ENCODE measurements at places on chromosomes 2 and 18. TPM values are rescaled to one million over a fixed set of nuclear protein-coding genes. Genes with fewer than 3 reads are reported as not detected.

GRCh38 chr2:241177526-241178334 is 10.7 kb upstream of the ANO7 start:
- DNase-seq: peak; percentile 72

- no peak for DNase-seq
Observed at GRCh38 chr2:202780514-202781021, 91.0 kb downstream of the ICA1L start.

The HOXD3 gene
- not detected for total RNA-seq

- DNase-seq: no peak
Observed at GRCh38 chr18:34023471-34023870, 201.2 kb downstream of the NOL4 start.

DNA sequence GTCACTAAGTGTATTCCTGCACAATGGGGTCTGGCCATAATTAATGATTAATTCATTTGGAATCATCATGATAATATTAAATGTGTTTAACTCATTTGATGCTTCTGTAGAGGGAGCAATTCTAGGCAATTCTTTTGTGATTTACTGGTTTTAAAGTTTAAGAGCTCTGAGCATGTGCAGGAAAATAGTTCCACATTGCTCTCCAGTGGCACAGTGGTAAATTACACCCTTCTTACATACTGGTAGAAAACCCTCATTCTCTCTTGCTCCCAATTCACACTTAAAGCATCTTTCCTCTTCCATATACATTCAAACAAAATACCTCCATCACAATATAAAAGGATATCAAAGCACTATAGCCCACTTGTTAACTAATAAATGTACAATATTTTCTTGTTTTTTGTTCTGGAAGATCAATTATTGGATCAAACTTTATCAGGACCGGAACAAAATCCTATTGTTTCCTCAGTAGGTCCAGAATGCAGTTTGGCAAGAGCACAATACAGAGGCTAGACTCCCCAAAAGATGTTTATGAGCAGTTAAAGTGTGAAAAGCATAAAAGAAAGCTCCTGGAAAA is 844.3 kb downstream of the MBD2 start:
- DNase-seq: no peak

The ABCG8 gene
- total RNA-seq: not detected

GRCh38 chr2:188765522-188766470 is 208.4 kb upstream of the COL3A1 start:
- DNase-seq: no peak

DNA sequence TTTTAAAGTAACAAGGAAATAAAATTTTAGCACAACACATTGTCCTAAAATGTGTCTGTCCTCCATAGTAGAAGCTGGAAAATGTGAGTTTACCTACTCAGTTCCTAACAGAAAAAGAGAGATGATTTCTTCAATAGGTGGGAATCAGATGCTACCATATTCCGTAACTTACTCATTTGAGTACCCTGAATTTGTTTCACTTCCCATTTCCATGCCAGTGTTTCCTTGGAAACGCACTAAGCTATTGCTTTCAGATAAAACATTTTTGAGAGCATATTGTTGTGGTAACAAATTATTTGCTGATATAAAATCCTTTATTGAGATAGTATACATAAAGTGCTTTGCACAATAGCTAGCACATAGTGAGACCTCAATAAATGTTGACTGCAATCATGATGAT is 137.5 kb upstream of the BARD1 start:
- DNase-seq: no peak

The OR6B2 gene
- total RNA-seq: not detected

DNA sequence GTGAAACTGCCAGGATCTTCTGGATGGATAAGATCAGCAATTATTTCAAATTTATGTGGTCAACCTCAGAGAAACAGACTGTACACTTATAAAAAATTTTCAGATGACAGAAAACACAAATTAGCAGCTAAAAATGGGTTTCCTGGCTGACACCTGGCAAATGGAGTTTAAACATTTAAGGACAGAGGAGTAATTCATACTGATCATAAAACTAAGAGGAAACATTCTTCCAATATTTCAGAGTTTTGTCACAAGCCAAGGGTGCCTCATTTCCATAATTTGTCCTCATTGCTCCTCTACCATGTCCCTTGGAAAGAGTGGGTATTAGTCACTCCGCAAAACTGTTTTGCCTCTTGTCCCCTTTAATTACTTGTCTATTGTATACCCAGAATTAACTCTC is 70.2 kb downstream of the TMEFF2 start:
- DNase-seq: no peak

The IL37 gene
- not detected for total RNA-seq

DNA sequence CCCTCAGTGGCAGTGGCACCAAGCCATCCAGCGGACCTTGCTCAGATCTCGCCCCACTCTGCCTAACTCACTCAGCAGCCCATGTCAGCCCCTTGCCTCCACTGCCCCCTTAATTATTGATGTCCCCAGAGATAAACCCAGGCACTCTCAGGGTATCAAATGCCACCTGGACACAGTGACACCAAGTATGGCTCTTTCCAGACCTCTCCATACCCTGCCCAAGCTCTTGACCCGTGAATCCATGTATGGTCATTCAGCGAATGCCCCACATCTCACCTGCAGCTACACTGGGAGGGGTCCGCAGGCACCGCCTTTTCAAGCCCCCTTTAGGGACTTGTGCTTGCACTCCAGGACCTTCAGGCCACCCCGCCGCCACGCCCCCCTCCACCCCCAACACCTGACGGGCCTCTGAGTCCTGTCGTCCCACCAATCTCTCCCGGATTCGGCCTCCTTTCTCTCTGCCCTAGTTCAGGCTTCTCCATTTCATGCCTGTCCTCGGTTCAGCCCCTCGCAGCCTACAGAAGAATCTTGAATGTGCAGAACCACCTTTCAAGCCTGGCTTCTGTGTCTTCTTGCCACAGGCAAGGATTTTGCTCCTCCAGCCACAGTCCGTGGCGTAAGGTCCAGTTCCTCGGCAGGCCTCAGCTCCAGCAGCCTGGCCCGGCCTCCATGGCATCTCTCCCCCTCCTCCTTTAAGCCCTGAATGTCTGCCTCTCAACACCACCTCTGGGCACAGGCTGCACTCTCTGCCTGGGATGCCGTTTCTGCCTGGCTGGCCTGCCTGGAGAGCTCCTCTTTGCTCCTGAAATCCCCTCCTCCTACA is 54.1 kb upstream of the ODC1 start:
- no peak for DNase-seq

DNA sequence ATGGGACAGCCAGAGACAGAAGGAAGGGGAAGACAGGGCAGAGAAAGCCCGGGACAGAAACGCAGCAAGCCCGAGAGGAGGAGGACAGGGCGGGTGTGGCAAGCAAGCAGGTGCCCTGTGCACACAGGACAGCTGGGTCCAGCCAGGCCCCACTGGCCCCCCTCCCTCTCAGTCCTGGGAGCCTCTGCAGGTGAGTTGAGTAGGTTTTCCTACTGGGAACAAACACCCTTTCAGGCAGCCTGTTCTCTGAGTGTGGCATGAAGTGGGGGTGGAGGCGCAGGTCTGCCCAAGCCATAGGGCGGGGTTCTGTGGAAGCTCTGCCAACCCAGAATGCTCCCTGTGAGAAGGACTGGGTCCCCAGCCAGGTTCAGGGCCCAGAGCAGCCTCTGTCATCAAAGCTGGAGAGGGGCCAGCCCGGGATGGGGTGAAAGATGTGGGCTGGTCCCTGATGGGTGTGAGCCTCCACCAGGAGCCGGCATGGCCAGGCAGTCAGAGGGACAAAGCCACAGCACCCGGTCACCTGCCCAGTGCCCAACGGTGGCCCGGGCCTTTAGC is 129.4 kb downstream of the TFCP2L1 start:
- DNase-seq: no peak

- no peak for DNase-seq
Observed at GRCh38 chr2:133711201-133711600, 142.9 kb upstream of the NCKAP5 start.

- DNase-seq: no peak
Observed at GRCh38 chr2:83756219-83756618, 702.9 kb downstream of the SUCLG1 start.

DNA sequence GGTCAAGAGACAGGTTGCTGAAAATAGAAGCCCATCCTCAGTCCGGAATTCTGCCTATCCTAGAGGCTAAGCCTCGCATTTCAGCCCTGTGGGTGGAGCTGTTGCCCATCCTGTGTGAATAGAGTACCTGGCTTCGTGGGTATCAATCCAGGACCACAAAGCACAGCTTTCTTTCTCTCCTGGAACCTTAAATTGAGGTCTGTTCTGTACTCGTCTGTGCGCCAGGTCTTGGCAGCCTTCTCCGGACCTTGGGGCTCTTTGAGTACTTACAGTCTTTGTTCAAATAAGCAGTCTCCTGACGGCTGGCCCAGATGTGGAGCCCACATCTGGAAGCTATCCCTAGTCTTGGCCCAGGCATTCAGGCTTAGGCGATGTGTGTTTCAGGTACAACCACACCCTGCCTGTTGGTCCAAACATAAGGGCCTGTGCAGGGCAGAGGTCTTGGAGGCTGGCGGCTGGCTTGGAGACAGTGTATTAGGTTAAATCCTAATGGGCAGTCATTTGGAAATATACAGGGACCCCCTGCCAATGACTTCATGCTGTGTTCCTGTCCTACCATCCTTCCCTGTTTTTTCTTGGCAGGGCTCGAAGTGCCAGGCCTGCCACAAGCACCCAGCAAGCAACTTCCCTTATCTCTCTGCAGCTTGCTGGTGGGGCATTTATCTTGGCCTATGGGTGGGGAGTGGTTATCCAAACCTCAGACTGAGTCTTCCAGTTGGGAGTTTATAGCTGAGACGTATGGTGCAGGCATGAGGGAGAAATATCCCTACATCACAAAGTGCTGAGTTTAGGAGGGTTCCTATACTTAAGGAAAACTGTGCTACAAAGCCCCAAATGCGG is 294.1 kb downstream of the BCL2 start:
- no peak for DNase-seq

The LTBP1 gene
- total RNA-seq: 398 TPM

DNA sequence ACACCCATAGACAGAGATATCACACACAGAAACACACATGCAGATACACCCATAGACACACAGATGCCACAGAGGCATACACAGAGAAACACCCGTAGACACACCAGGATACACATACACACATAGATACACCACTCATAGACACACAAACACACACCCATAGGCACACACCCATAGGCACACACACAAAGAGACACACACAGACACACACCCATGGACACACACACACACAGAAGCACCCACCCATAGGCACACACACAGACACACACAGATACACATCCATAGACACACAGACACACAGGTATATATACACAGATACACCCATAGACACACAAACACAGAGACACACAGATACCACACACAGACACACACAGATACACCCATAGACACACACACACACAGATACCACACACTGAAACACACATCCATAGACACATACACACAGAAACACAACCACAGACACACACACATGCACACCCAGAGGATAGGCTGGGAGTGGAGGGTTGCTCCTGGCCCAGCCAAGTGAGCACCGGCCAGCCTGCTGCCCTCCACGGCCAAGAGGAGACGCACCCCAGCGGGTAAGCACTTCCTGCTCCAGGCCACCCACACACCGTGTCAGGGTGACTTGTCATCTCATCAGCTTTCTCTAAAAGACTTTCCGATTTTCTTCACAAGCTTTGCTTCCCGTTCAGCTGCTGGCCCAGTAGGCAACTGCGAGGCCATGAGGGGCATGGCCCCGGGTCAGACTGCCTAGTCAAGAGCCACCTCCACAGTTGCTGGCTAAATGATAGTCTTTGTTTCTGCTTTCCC is 14.1 kb upstream of the CNNM3 start:
- no peak for DNase-seq

The SGO2 gene
- total RNA-seq: 4.9 TPM

GRCh38 chr18:42192251-42193248 is 237.5 kb downstream of the PIK3C3 start:
- DNase-seq: no peak

The ANKRD29 gene
- 0.48 TPM for total RNA-seq

DNA sequence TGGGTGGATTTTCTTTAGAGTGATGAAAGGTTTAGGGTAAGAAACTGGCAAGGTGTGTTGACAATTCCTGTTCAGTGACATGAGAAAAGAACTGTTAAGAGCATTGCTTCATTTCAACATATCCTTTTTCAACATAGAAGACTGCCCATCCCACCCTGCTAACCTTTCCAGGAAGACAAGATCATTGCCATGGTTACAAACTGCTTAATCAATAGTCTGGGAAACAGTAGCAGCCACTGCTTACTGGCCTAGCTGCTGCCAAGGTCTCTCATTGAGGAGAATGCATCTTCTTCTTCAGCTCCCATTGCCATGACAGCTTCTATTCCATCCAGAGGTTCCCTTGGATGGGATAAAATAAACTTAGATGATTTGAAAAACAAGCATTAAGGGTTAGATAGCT is 212.1 kb downstream of the LRRTM1 start:
- DNase-seq: no peak

The MRPL53 gene
- total RNA-seq: 39.9 TPM

DNA sequence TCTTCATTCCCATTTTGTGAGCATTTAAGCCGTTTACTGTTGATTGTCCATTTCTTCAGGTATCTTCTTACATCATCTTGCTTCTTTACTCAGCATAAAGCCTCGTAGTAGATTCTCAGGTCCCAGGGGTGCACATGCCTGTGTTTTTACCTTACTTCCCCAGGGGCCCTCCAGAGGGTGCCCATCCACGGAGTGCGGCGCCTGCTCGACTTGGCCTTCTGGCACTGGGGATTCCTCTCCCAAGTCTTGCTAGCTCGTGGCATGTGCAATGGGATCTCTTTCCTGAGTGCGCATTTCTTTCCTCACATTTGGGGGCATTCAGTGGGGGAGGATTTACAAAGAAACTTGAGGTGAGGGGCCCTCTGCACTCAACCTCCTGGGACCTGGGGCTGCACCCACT is 148.1 kb downstream of the AGAP1 start:
- no peak for DNase-seq

Data from chondrocyte (in vitro differentiated cells).